ENCODE measurements at places on chromosomes 6 and 20.

DNA sequence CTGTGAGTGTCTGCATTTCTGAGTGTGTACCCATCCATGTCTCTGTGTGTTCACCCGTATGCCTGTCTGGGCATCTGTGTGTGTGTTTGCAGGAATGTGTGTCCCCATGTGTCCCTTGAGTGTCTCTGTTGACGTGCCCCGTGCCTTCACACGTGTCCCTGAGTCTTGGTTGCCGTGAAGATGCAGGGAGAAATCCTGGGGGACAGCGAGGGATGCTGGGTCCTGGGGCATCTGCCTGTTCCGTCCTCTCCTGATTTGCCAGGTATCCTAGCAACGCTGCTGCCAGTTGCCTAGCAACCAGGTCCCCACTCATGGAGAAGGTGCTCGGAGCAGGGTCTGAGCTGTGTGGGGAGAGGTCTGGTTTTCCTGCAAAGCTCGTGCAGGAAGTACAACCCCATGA lies 6.0 kb upstream of the LKAAEAR1 start:
- no peak for DNase-seq

DNA sequence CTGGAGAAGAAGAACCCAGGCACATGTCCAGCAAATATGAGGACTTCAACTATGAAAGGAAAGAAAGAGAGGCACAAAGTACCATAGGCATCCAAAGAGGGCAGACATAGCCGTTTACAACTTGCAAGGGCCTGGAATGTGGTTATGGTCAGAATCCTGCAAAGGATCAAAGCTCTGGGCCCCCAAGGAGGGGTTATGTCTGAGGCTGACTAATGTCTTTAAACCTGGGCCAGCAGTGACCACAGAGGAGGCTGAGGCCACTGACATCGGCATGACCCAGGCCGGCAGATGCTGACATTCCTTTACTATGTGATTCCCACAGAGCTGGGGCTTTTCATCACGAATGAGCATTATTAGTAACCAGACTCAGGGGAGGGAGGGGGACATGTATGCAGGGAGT lies 861.1 kb downstream of the DHX35 start:
- peak; percentile 93 for DNase-seq

GRCh38 chr6:101232961-101233360 lies 160.5 kb upstream of the GRIK2 start:
- DNase-seq: no peak

DNA sequence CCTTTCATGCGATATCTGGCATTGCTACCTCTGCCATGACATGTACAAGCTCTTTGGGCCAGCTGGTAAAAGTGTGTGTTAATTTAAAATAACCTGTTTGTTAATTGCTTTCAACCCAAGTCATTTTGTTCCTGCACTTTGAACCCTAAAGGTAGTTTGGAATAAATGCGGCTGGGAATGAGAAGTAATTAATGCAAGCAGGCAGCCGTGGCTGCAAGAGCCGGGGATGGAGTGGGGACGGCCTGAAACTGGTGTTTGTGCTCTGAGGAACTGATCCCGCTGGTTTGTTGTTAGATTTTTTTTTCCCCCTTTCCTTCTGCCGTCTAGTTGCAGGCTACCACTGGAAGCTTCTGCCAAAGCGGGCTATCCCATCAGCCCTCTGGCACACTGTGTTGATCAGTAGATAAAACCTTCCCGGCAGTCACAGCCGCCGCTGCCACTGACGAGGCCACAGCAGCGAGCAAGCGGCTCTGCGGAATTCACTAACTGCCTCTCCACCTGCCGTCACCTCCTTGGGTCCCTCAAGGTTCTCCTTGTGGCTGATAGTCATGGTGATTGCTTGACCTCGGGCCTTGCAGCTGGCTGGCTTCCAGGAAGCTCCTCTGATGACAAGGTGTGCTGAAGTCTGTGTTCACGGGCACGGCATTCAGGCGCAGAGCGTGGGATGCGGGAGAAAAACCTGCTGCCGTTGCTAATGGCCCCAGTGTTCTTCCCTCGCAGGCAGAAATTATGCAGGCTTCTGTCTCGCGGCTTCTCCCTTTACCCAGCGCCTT lies 315.9 kb downstream of the TFAP2A start:
- no peak for DNase-seq

DNA sequence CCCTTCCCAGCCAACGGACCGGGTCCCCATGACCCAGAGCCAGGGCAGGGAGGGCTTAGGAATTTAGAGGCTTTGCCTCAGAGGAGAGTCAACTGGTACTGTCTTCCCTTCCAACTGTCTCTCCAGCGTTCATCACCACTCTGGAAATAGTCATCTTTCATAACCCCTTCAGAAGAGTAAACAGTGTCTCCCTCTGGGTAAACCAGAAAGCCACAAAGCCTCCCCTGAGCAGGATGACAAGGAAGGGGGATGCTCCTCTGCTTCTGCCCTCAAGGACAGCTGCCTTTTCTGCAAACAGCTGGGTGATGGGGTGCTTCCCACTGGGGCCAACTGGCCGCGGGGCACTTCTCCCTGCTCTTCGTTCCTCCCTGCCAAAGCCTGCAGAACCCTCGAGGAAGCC lies 90.1 kb downstream of the PSMG4 start:
- no peak for DNase-seq

DNA sequence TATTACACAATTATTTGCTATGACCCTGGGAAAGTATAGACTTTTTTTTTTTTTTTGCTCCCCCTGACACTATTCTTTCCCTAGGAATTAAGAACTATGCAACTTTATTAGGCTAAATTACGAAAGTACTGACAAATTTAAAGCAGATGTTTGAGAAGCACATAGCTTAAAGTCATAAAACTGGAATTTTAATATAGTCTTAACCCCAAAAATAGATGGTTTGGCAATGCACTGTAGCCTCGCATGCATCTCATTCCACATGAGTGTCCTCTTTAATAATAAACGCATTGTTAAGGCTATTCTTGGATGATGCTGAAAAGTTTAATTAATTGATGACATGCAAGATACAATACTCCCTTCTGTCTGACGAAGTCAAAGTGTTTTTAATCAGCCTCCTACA lies 49.3 kb downstream of the TBC1D7 start:
- DNase-seq: no peak

DNA sequence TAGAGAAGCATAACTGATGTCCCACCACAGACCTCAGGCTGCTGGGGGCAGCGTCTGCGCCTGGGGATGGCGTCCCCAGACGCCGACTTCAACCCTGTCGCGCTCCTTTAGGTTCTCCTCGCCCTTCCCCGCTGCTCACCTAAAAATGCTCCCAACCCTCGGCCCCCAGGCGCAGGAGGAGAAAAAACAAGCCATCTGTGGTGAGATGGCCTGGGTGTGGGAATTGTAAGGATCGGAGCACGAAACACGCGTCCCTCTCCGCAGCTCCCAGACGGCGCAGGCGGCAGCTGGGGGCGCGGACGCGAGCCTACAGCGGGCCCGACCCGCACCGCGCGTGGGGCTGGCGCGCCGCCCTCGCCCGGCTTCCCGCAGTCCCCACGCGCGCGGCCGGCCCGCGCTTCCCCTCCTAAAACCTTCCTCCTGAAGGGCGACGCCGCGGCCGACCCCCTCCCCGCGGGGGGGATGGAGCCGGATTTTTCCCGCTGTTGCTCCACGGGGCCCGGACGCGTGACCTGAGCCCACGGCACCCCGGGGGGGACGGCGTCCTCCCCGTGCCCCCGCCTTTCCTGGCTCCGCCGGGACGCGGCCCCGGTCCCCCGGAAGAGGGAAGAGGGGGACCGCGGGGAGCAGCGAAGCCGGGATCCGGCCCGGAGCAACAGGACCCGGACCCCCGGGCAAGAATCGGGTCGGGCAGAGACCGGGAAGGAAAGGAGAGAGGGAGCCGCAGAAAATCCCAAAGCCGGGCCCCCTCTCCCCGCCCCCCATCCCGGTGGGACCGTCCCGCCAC lies 611 bp downstream of the EPB41L2 start:
- no peak for DNase-seq

- DNase-seq: no peak
These were observed 1.2 kb downstream of the UQCC1 start for GRCh38 chr20:35410613-35411012.

- DNase-seq: no peak
These were observed 509.9 kb upstream of the SYNCRIP start for GRCh38 chr6:86152546-86152945.

DNA sequence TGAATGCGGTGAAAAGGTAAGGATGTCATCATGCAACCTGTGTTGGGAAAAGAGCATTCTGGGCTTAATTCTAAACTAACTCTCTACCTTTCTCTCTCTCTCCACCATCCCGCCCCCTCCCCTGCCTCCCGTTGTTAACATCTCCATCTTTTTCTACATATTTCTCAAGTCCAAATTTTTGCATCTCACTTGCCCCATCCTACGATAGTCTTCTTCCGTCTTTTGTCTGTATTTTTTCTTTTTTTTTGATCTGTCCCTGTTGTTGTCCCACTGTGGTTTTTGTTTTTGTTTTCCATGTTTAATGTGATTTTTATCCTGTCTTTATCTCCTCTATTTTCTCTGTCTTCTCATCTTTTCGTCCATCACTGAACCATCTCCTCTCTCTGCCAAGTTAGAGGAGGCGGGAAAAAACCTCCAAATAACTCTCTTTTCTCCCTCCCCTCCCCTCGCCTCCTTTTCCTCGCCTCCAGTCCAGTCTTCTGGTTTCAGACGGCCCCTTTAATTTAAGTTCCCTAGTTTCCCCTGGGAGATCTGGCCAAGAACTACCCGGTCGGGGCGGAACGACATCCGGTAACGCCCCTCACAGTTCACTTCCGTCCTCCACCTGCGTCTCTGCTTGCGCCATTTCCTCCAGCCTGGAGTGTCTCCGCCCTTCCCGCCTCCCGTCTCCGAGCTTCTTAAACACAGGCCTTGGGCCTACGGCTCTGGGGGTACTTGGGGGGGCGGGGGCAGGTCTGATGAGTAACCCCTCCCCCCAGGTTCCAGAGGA lies at the start of gene NFKBIL1:
NFKBIL1 (plus strand) TSS at position 651 of the 769 bp plus-strand sequence; CDS start at position 738, 87 bp downstream.
- DNase-seq: peak; percentile 96

GRCh38 chr6:148846778-148847761 lies 100.2 kb downstream of the UST start:
- DNase-seq: no peak

DNA sequence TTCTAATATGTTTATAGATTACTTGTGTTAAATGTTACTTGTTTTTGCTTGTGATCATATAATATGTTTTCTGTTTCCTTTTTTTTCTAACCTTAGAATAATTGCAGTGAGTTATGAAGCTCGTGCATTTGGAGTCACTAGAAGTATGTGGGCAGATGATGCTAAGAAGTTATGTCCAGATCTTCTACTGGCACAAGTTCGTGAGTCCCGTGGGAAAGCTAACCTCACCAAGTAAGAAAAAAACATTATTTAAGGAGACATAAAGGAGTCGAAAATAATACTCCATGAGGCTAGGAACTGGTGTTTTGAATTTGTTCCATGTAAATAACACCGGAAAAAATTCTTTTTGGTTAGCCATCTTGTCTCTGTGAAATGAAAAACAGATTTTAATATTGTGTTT lies 6.9 kb downstream of the POLH start:
- DNase-seq: no peak

DNA sequence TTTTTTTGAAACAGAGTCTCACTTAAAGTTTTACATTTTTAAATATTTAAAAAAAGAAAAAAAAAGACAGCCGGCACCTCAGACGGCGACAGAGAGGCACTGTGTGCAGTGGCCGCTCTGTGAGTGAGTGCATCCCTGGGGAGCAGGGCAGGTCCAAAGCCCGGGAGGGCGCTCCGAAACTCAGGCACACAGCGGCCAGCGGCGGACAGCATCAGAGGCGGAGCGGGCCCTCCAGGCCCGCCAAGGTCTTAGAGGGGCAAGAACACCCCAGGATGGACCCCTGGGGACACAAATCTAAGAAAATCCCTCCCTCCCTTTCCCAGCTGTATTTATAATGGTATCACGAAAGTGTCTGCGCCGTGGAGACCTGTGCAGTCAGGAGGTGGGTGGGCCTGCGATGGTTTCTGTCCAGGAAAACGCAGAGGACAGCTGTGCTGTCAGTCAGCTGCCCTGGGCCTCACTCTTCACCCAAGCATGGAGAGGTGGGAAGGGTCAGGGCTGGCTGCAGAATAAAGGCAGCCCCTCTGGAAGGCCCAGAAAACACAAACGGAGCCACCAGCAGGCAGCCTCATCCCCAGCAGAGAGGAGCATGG lies 43.8 kb downstream of the TAF4 start:
- no peak for DNase-seq

DNA sequence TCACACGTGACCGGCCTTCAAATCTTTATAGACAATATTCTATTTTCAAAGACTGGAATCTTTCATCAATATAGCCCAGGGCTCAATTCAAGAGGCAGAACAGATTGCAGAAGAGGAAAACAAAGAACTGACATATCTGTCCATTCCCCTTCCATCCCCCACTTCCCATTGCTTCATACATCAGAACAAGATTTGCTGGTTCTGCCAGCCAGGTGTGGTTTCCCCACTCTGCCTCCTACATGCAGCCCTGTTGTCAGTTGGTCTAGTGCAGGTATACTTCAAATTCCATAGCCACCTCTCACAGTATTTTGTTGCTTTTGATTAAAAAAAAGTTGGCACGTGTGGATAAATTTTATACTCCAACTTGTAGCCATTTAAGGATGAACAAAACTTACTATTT lies 174.9 kb downstream of the CD109 start:
- no peak for DNase-seq

DNA sequence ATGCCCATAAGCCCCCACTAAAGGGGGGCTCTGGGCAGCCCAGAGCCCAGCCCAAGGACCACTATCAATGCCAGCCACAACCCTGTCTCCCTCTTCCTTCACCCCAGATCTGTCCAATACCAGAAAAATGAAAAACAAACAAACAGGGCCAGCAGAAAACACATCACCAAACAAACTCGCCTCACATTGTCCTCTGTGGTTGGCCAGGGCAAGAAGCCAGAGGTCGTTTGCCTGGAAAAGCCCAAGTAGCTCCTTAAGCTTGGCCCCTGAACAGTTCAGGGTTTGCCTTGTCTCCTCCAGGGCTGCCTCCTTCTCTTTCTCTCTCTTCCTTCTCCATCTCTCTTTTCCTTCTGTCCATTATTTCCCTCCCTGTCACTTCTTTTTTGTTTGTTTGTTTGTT lies 10.1 kb upstream of the SCUBE3 start:
- DNase-seq: no peak

DNA sequence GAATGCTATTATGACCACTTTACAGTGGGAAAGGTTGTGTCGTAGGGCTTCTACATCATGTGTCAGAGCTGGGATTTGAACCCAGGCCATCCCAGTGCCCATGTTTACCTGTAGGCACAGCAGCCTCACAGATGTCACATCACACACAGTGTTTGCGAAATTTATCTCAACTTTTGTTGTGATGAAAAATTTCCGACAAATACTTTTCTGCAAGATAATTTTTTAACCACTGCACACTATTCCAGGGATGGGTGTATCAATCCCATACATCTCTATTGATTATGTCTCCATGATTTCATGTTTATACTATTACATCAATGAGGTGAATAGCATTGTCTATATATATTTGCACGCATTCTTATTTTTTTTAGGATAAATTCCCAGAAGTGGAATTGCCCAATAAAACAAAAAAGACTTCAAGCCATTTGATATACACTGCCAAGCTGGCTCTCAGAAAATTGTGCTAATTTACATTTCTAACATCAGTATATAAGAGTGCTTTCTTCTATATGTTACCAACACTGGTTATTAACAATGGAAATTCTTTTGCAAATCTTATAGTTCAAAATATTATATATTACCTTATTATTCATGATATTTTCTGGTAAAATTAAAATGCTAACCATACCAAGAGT lies 189.1 kb upstream of the ZNF217 start:
- no peak for DNase-seq

- no peak for DNase-seq
These were observed 217.6 kb upstream of the HDDC2 start for GRCh38 chr6:125519367-125519766.
